Dermis microvascular lymphatic vessel endothelial cell (primary cell): ENCODE measurements at places on chromosomes 4 and X.

DNA sequence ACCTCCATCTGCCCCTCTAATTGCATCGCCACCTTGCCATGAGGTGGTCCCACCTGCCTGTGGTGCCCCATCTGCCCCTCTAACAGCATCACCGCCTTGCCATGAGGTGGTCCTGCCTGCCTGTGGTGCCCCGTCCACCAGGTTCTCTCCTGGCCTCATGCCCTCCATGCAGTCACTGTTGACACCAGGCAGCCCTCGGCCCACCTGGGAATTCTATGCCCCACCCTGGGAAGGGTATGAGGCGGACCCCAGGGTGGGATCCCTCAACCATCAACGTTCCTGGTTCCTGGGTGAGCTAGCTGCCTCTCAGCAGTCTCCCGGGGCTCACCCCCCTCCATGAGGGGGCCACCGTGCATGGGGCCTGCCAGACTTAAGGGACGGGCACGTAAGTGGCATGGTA, 38.9 kb downstream of the ACOX3 start:
- no peak for DNase-seq

- DNase-seq: no peak
Measured at GRCh38 chr4:44725726-44726037, 674 bp downstream of the GNPDA2 start.

GRCh38 chr4:111943796-111944203, 201.5 kb upstream of the FAM241A start:
- DNase-seq: peak; percentile 29

- DNase-seq: no peak
Measured at GRCh38 chrX:41445781-41446358, 1.3 kb upstream of the NYX start.

DNA sequence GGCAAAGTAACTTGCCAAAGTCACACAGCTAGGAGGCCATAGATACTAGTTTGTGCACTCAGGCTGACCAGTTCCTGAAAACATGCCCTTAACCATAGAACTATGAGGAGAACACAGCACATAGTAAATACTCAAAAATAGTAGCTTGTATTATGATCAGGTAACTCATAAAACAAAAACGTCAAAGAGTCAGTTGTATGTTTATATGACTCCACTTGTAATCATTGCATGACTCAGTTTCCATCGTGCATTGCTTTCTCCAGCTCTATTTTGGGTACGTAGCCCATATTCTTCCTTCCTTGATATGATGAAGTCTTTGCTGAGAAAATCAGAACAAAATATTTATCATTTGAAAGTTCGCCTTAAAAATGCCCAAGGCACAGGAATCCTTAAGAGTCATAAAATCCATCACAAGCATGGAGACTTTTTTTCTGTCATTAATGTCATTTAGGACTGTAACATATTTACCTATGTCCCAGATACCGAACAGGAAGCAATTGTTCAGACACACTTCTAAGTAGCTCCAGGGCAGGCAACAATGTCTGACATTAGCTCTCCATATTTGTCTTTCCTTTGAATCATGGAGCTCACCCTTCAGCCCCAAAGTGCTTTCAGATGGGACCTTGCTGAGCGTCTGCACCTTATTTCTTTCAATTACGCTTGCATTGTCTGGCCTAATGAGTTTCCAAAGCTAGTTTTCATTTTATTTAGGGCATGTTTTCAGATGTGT, 11.2 kb upstream of the MID1 start:
- DNase-seq: no peak
